ENCODE measurements at places on chromosomes 11 and 22.
A peak's percentile ranks its signal among the peaks of the same experiment; 100 is the strongest.

- DNase-seq = no peak
These were observed 74.4 kb downstream of the PANX1 start for GRCh38 chr11:94203070-94203469.

- DNase-seq = no peak
These were observed 5.6 kb downstream of the PICK1 start for GRCh38 chr22:38062791-38063190.

DNA sequence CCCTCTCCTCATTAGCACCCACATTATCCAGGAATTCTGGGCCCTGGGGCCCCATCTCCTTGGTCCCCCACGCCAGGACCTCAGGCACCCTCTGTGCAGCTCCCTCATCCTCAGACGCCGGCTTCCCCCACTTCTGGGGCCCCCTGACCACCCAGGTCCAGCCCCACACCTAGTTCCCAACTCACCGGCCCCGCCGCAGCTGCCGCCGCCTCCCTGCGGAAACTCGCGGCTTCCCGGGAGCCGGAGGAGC is at the start of gene PCSK7:
TSS of gene PCSK7 (minus strand) at position 232 of the 250 bp plus-strand sequence. CDS start 2,229 bp downstream, outside the sequence.
- DNase-seq = no peak

GRCh38 chr11:8813658-8814057 is 97.3 kb upstream of the AKIP1 start:
- DNase-seq = peak; percentile 89

All from adipocyte (in vitro differentiated cells).